NCI-H187 (cell line): ENCODE measurements at places on chromosomes 7 and 10.

- no peak for DNase-seq
These were observed 98.4 kb upstream of the PTPRZ1 start for GRCh38 chr7:121774563-121774962.

- no peak for DNase-seq
These were observed 111.1 kb downstream of the EBF3 start for GRCh38 chr10:129852829-129853561.

GRCh38 chr10:11468126-11468742, 143.2 kb downstream of the USP6NL start:
- no peak for DNase-seq

GRCh38 chr7:140048138-140048537, 14.6 kb downstream of the PARP12 start:
- no peak for DNase-seq

GRCh38 chr10:122992031-122992585, 11.9 kb downstream of the PSTK start:
- DNase-seq = no peak

DNA sequence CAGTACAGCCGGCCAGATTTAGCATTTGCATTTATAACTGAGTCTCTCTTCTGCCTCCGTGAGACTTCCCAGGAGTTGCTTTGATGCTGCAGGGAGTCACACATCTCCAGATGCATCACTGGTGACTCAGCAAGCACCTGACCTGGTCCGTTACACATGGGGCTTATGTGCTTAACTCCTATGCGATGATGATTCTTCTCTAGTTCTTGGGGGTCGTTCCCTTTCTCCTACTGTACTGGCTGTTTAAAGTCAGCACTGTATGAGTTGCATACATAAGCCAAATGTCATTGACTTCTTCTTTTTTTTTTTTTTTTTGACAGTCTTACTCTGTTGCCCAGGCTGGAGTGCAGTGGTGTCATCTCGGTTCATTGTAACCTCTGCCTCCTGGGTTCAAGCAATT, 13.0 kb upstream of the AKR1E2 start:
- DNase-seq = no peak

GRCh38 chr10:131874991-131875451, 25.8 kb upstream of the PPP2R2D start:
- DNase-seq = peak; percentile 54
